GM13977 (cell line): ENCODE measurements at places on chromosomes 2 and 18.
A peak's percentile ranks its signal among the peaks of the same experiment; 100 is the strongest.

- no peak for DNase-seq
Observed at GRCh38 chr2:118177884-118178283, 89.6 kb downstream of the INSIG2 start.

DNA sequence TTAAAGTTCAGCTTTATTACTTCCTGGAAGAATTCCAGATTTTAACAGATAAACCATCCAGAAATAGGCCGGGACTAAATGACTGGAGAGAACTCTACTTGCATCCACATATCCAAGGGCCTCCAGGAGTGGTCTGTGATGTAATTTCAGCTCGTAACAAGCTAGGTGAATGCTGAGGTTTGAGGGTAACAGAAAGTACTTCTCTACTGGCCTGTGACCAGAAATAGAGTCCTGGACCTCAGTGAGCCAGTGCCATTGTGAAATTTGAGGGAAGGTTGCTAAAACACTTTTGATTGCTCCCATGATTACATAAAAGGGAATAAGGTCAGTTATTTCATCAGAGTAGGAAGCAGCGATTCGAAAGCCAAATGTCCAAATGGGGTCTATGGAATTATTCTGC lies 158.1 kb downstream of the DOCK10 start:
- DNase-seq: no peak

- DNase-seq: peak; percentile 48
Observed at GRCh38 chr2:172735582-172736423, at the start of gene RAPGEF4. Gene RAPGEF4 (plus strand): TSS chr2:172735845. CDS start chr2:172735984, 139 bp downstream.

GRCh38 chr2:175414882-175415487 lies 233.5 kb upstream of the ATP5MC3 start:
- peak; percentile 28 for DNase-seq

DNA sequence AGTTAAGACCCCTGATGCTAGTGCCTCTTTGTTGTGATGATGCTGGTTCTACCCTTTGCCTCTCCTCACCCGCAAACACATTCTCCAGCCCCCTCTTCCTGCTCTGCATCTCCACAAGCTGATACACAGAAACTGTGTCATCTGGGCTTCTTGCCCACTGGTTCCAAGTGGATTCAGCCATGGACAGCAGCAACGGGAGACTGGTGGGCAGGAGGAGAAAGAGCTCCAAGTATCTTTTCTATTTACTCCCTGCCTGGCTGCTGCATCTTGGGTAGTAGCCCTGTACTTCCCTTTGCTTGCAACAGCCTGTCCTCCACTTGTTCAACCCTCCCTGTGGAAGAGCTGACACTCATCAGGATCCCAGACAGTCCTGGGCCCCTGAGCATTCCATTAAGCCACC lies 655.1 kb upstream of the RAB6C start:
- DNase-seq: no peak

- no peak for DNase-seq
Observed at GRCh38 chr2:152505495-152505906, 170.5 kb downstream of the FMNL2 start.

DNA sequence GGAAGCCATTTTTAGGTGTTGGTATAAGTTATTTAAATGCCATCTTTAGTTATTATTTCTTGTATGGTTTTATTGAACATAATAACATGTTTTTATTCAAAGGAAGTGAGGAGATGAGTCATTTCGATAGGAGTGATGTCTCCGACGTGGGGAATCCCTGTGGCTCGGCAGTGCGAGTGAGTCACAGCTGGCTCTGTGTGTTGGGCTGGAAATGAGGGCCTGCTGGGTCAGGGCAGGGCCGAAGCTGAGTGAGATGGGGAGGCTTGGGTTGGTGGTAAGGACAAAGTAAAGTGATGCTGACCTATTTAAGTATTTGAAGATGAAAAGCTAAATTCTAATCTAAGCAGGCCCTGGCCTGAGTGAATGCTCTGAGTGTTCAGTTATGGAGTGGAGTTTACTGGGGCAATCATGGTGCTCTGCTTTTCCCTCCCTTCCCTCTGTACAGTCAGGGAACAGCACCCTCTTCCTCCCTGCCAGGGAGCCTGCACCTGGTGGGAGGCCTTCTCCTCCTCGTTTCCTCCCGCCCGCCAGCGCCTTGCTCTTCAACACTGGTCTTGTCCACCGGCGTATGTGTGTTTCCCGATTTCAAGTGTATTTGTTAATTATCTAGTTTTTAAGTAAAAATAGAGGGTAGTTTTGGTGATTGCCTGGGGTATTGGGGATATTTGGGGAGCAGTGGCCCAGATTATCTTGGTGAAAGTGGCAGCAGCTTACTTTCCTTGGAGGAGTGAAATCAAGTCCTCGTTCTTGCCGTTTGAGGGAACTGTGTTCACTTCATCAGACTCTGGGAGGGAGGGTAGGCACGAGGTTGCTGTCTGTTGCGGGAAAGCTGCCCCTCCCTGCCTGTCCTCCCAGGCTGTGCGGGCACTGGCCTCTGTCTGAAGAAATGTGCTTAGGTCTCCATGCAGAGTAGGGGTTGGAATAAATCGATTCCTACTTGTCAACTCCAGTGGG lies 157.0 kb downstream of the LDLRAD4 start:
- peak; percentile 84 for DNase-seq

- no peak for DNase-seq
Observed at GRCh38 chr2:174263997-174264396, 15.7 kb upstream of the OLA1 start.

DNA sequence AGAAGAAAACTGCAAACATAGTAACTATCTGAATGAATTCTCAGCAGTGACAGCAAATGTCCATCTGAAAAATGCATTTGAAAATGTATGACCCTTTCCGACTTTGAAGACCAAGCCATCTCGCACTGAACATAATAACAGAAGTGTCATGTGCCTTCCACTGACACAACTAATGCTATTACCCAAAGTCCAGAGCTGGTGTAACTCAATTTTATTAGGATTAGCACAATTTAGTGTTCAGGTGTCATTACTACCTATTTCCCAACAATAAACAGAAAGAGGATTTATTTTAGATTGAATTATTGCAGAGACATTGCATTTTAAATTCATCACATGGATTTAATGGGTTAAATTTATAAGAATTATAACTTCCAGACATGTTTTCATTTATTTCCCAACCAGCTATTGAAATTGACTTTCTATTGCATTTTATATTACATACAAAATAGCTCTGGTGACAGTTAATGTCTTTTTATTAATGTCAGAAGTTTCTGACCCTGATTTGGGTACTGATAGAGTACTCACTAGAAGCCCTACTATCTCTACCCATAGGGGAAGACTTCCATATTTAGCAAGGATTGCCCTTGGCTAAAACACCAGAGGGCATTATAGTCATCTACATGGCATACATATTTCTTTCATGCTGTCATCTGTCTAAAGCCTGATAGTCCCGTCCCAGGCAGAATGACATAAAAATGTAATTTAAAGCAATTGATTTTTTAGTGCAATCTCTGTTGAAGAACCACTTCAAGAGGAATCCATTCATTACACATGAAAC lies 7.0 kb upstream of the STK39 start:
- no peak for DNase-seq

GRCh38 chr2:6960659-6961058 lies 43.4 kb downstream of the RNF144A start:
- DNase-seq: no peak

DNA sequence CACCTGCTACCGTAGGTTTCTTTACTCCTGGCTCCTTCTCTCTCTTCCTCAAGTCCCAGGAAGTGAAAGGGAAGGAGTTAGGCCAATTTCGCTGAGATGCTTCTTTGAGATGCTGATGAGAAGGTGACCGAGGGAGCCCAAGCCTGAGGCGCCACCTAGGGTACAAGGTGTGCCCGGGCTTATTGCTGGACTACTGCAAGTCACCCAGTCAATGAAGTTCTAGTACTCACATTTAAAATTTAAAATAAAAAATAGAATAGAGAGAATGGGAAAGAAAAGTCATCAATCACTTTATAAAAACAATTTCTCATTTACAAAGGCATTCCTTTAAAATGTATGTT lies 45.3 kb downstream of the ACAA2 start:
- no peak for DNase-seq

- DNase-seq: no peak
Observed at GRCh38 chr2:10584242-10584753, 105.5 kb downstream of the NOL10 start.

DNA sequence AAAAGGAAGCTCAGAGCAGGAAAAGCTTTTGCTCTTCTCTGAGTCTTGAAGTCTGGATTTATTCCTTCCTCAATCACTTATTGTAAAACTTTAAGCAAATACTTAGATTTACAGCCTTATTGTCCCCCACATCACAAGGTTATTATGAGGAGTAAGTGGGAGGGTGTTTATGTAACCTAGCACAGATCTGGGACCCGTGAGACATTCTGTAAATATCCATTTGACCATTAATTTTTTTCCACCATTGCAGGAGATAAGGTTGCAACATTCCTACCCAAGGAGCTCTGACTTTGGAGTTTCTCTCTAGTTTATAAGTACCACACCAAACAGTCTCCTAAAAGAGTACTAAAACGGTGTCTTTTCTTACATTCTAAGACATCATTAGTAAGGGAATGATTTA lies 52.1 kb upstream of the CTIF start:
- DNase-seq: no peak

DNA sequence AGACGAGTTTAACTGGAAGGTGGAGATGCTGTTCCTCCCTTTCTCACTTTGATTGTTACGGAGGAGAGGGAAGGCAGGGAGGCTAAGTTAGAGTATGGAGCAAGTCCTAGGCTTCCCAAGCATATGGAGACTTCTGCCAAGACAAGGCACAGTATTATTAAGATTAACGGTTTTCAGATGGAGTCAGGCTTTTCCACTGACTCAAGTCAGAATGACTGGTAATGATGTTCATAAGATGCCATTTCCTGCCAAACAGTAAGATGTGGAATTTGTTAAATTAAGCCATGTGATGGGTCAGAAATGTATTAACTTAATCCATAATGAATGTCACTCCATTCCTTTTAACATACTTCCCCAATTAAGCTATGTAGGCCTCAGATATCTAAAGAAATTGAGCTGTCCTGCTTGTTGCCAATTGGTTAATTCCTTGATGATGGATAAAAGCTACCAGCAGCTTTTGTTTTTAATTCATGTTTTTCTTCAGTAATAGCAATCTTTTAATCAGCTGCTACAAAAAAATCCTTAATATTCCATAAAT lies 383.7 kb downstream of the ZNF521 start:
- DNase-seq: no peak

DNA sequence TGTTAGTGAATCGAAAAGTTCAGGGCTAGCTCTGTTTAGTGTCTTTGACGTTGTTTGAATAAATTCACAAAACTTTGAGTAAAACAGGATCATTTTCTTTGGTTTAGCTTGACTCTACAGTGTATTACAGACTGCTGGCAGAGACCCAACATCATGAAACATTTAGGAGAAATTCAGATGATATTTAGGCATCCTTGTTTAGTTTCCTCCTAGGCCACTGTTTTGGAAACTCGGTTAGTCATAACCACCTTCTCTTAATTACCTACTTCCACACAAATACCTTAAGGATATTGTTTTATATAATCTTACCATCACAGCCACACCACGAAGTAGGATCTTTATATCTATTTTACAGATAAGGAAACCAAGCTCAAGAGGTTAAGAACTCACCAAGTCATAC lies 7.8 kb downstream of the LIMS1 start:
- DNase-seq: no peak

- DNase-seq: peak; percentile 72
Observed at GRCh38 chr18:76405681-76406356, 89.2 kb downstream of the ZNF516 start.

- DNase-seq: no peak
Observed at GRCh38 chr2:149871091-149871885, 283.7 kb upstream of the MMADHC start.

GRCh38 chr2:144424559-144425240 lies 95.2 kb downstream of the ZEB2 start:
- DNase-seq: no peak

DNA sequence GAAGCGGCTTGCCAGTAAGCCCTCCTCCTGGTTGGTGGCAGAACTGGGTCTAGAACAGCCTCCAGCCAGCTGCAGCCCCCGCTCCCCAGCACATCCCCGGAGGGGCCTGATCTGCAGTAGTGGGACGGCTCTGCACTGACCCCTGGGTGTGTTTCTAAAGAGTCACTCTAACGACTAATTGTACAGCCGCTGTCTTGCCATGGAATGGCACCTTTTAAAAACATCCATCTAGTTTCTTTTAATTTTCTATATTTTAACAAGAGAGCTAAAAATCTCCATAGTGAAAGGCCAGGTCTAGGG lies 82.0 kb downstream of the MTCL1 start:
- no peak for DNase-seq
